GM23248 (cell line): ENCODE measurements at places on chromosomes 12 and 14.

GRCh38 chr14:65840786-65841185, 428.3 kb downstream of the FUT8 start:
- peak; percentile 78 for DNase-seq

GRCh38 chr14:51597261-51598001, 54.3 kb upstream of the FRMD6 start:
- peak; percentile 91 for DNase-seq

GRCh38 chr12:68871921-68872320, 61.0 kb downstream of the CPM start:
- DNase-seq: peak; percentile 22

- no peak for DNase-seq
These were observed 11.6 kb upstream of the UNC119B start for GRCh38 chr12:120698665-120699064.

DNA sequence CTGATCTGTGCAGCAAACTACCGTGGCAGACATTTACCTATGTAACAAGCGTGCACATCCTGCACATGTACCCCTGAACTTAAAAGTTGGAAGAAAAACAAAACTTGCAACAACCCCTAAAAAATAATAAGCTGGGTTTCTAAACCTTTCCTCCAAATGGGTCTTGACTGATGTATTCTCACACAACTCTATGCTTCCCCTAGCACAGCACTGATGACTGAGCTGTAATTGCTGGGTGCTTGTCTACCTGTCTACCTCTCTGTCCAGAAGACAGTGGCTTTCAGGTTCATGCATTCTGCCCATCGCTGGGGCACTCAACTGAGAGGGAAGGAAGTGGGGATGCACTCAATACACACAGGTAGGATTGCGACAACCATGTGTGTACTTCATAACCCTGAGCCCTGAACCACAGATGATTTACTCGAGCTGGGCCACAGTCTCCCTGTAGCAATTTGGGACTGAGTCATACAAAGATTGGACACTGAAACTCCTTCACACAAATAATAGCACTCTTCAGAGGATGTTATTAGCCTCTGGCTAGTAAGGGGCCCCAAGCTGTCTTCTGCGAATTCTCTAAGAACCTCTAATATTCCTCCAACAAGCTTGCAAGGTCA, 44.8 kb upstream of the TMPO start:
- DNase-seq: peak; percentile 40

- DNase-seq: no peak
These were observed 23.8 kb upstream of the CISTR start for GRCh38 chr12:53775478-53776145.

DNA sequence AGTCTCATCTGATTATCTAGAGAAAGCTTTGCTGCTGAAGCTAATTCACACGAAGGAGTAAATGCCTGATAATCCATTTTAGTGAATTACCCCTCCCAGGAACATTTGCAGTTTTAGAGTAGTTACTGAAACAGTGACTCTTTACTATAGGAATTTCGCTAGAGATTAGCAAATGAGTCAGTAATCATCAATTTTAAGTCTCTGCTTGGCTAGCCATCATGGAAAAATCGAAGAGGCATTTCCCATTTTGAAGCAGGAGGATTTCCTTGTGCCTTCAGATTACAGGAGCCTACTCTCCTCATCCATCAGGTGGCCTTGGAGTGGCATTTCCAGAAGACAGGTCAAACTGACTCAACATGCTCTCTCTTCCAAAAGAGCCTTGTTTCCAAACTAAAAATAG, 154.5 kb downstream of the EGLN3 start:
- DNase-seq: peak; percentile 69

DNA sequence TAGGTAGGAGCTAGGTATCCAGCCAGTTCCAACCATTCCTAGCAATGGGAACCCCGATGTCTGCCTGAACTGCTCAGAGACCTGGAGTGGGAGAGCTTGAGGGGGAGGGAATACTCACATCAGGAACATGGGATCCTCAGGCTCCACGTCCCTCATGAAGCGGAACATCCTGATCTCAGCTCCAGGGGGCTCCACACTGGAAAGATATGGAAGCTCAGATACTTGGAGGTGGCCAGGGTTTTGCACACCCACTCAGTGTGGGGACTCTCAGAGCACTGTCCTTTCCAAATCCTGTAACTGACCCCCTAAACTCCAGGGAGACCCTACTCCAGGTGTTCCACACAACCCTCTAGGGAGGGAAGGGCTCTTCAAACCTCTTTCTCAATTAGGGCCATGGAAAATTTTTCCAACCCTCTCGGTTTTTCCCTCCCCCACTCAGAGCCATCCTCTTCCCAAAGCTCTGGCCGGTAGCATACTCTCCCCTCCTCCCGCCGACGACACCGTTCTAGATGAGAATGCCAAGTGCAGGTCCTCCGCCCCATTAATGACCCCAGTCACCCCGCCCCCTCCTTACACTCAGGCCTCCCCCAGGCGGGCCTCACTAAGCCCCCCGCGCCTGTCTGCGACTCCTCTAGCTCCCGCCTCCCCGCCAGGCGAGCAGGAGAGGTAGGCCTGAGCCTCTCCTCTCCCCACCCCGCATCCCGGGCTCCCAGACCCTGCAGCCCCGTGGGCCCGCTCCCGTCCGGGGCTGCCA, 597 bp downstream of the MLF2 start:
- DNase-seq: peak; percentile 83

DNA sequence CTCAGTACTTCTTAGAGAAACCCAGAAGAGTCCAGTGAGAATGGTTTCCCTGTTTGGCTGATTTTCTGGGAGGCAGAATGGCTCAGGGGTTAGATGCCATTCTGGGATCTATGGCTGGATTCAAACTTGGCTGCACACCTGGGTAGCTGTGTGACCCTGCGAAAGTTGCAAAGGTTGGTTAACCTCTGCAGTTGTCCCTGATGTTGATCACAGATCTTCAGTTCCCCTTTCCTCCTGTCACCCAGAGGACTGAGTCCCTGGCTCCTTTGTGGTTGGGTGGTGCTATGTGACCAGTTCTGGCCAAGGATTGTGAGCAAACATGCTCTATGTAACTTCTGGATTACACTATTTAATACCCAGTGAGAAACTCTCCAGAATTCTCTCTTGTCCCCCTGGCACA, 418.0 kb downstream of the RGS6 start:
- DNase-seq: no peak

- DNase-seq: no peak
These were observed 10.0 kb downstream of the BBOF1 start for GRCh38 chr14:74029136-74029535.

DNA sequence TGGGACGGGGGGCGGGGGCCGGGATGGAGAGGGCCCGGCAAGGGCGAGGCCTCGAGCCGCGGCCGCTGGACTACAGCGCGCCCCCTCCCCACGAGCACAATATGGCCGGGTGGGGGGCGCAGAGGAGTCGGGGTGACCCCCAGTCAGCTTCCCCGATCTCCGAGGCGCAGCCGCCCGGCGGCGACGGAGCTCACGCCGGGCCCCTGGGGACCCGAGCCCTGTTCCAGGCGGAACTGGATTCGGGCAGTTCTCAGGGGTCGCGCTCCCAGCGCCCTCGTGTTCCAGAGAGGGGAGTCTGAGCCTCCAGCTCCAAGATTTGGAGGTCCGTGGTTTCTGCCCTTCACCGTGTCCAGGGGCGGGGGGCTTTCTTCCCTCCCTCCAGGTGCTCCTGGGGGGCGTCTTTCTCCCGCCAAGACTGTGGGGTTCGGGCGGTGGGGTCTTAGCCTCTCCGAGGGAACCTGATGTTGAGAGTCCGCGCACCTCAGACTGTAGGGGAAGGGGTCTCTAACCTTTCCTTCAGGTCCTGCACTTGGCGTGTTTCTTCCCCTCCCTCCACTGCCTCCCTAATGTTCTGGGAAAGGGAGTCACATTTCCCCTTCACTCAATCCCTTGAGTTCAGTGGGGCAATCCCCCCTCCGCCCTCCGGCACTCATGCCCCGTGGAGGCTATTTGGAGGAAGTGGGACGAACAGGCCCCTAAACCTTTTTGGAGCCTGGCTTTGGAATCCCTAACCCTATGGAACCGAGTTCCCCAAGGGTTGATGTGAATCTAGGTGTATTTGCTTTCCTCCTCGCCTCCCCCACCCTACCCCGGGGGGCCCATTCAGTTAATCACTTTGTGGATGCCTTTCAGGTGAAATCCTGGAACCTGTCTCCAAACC, 584 bp downstream of the ACVR1B start:
- peak; percentile 49 for DNase-seq

DNA sequence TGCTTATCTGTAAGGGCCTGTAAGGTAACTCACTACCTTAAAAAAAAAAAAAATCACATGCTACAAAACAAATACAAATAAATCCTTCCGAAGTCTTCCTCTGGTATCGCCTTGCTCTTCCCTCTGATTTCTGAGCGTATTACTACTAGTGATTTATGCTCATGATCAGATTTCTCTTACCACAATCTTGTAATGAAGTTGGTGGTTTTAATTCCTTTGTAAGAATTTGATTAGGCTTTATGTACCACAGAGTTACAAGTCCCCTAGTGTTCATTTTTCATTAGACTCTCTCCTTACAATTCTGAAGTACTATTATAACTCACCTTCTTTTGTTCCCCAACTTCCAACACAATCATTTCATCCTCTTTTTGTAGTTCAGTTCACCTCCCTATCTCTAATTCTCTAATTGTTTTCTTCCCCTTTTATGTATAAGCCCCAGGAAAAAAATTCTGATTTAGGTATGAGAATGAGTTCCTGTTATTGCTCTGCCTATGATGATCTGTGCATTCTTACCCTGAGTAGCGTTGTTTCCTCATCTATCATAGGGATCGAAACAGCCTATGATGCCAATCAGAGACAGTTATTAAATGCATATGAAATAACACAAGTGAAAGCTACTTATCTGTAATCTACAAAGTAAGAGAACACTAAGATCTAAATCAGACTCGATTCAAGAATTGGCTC, 81.5 kb downstream of the EPS8 start:
- DNase-seq: no peak

- DNase-seq: no peak
These were observed 1111.4 kb downstream of the FLRT2 start for GRCh38 chr14:86641310-86641709.

GRCh38 chr12:67509666-67510386, 138.7 kb upstream of the DYRK2 start:
- DNase-seq: no peak

- no peak for DNase-seq
These were observed 16.3 kb downstream of the ELK3 start for GRCh38 chr12:96210376-96211055.

- no peak for DNase-seq
These were observed 171.8 kb upstream of the PARP11 start for GRCh38 chr12:4044736-4045730.

- no peak for DNase-seq
These were observed 6.0 kb downstream of the CACNA1C start for GRCh38 chr12:2058837-2059236.

DNA sequence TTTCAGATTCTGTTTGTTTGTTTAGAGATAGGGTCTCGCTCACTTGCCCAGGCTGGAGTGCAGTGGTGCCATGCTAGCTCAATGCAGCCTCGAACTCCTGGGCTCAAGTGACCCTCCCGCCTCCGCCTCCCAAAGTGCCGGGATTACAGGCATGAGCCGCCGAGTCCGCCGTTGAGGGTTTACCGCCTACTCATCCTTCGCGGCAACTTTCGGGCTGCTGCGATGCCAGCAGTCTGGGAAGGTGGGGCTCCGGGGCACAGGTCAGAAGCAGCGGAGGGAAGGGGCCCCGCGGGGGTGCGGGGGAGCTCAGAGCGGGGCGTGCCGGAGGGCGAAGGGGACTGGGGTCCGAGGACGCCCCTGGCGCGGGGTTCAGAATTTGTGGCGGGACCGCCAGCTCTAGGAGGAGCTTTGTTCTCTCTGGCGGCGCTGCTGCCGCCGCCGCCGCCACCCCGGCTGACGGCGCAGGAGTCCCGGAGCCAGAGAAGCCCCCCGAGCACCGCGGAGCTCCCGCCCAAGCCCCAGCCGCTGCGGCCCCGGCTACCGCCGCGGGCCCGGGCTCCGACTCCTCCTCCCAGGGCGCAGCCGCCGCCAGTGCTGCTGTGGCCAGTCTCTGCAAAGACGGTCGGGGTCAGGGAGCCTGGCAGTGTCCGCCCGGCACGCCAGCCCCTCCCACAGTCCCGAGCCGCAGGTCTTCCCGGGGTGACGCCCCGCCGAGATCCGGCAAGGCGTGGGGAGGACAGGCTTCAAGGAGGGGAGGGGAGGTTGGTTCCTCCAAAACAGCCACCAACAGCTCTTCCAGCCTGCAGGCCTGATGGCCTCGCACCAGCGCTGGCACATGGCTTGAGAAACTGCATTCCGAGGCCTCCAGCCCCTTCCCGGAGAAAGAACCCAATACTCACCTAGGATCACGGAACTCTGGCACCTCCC, 10.9 kb upstream of the KRT77 start:
- DNase-seq: peak; percentile 35

GRCh38 chr14:29789475-29789874, 138.2 kb downstream of the PRKD1 start:
- DNase-seq: no peak

GRCh38 chr12:72271451-72272090, 599 bp upstream of the TRHDE start:
- DNase-seq: peak; percentile 34

- DNase-seq: peak; percentile 17
These were observed 135.3 kb downstream of the FGD4 start for GRCh38 chr12:32534698-32535097.

GRCh38 chr14:22178333-22178839, 410.6 kb downstream of the DAD1 start:
- no peak for DNase-seq

GRCh38 chr12:95766356-95767019, 24.1 kb downstream of the NTN4 start:
- peak; percentile 67 for DNase-seq

- peak; percentile 39 for DNase-seq
These were observed 47.4 kb downstream of the CALM1 start for GRCh38 chr14:90444077-90444696.

GRCh38 chr12:99985631-99986030, 895 bp upstream of the ANKS1B start:
- DNase-seq: no peak

- DNase-seq: peak; percentile 75
These were observed 12.3 kb downstream of the DENND5B start for GRCh38 chr12:31578632-31579031.

DNA sequence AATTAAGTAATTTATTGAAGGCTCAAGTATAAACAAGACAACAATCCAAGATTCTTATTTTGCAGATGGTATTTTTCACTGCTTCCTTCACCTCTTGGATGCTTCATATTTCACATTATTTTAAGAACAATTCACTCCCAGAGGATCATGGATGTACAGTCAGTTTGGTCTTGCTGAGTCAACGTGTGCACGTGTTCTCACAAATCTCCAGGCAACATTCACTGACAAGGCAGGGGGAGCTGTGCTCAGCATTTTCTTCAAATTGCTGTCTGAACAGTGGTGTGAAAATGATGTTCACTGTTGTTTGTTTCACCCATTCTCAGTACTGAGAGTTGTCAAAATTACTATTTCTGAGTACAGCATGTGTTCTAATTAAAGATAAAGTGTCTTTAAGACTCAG, 118.3 kb upstream of the SLC38A4 start:
- DNase-seq: peak; percentile 85

DNA sequence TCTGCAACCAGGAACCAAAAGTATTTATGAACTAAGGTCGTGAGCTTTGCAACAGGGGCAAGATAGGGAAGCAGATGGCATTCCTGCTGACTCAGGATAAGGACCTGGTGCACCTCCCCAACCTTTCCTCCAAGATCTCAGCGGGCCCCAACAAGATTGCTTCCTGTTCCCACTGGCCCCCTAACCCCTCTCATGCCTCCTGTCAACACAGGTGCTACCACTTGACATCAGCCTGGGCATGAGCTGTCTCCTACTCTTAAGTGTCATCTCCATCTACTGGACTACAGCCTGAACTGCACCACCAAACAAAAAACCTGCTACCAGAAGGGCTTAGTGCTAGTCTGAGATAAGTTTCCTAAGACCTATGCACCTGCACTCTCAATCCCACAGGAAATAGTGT, 32.7 kb downstream of the MED6 start:
- DNase-seq: peak; percentile 56

- DNase-seq: no peak
These were observed 44.2 kb downstream of the NOC4L start for GRCh38 chr12:132188451-132188901.
